ENCODE measurements at places on chromosomes 5 and 9.

DNA sequence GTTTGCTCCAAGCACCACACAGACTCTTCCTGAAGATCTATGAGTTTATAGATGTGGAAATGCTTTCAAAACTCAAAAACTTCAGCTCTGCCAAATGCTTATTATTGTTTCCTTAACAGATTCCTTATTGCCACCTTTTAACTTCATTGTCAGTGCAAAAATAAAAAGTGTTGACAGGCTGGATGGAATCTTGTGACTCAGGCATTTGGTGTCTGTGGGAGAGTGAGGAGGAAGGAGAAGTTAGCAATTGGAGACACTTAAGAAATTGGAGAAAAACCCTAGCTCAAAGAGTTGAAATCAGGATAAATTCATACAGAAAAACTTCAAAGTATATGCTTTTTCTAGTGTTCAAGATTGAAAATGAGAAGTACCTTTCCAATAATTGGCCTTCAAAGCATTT lies 140.6 kb upstream of the PUM3 start:
- no peak for DNase-seq

DNA sequence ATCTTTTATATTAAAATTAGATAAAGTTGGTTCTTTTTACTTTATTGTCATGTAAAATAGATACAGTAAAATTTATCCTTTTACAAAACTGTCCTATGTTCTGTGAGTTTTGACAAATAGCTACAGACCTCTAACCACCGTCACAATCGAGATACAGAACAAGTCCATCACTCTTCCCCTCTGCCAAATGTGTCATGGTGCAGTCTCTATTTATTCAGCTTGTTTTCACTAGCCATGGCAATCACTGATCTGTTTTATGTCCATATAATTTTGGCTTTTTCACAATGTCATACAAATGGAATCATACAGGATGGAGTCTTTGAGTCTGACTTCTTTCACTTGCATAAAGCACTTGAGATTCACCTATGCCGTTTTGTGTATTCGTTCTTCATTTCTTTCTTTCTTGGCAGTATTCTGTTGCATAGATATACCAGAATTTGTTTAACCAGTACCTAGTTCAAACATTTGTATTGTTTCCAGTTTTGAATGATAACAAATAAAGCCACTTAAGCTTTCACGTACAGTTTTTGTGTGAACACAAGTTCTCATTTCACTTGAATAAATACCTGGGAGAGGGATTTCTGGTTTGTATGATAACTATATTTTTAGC lies 273.2 kb upstream of the MPDZ start:
- no peak for DNase-seq

DNA sequence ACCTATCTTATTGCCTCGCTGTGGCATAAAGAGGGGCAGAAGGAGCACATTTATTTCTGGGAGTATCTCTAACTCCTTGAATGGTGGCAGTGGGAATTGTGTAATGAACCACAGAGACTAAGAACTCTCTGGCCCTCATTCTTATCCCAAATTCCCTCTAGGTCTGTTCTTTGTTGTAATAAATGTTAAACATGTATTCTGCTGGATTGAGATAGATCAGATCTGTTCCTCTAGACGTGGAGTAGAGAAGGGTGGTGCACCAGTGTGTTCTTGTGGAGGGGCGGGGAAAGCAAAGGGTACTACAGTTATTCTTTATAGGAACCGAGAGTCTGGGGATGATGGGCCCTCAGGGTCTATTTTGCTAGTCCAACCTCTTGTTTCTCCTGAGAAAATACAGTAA lies 90.4 kb downstream of the UBE2R2 start:
- DNase-seq, result no peak

- no peak for DNase-seq
These were observed 98.7 kb downstream of the ZNF462 start for GRCh38 chr9:106961623-106962022.

DNA sequence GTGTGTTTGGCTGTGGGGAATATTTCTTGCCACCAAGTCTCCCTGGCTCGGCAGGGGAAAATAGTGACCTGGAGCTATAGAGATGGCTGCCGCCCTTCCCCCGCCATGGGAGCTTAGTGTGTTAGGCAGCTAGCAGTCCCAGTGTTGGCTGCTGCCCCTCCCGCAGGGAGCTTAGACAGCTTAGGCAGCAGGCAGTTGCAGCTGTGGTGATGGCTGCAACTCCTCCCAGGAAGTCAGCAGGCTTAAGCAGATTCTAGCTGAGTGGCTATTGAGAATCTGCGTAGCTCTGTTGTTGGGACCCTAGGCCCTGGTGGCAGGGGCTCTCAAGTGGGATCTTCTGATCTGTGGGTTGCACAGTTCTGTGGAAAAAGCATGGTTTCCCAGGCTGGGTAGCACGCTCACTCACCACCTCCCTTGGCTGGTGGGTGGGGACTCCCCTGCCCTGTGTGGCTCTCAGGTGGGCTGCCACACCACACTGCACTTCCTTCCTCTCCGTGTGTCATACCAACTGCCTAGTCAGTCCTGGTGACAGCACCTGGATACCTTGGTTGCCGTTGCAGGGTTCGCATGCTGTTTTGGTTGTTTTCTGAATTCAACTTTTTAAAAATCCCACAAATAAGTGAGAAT lies 9.3 kb downstream of the OR1N2 start:
- DNase-seq, result no peak

DNA sequence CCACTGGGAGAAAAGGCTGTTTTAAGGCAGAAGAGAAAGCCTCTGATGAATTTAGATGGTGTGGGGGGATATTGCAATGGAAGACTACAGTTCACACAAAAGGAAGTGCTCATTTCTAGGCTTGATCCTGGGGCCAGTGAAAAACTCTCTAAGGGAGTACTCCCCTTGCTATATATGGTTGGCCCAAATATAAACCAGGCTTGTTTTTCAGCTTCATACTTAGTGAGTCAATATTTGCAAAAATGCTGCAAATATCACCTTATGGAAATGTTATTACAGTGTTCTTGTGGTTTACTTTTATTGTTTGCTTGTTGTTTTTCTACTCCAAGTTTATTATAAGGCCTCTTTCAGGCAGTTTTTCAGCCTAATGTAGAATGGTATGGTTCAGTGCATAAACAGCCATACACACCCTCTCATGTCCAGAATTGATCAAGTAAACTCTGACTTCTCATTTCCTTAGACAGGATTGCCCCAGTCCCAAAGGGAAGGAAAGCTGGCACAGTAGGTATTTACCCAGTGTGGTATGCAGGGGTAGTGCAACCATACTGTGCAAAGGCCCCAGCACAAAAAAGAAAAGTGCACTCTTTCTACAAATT lies 115.1 kb downstream of the FEM1C start:
- no peak for DNase-seq

DNA sequence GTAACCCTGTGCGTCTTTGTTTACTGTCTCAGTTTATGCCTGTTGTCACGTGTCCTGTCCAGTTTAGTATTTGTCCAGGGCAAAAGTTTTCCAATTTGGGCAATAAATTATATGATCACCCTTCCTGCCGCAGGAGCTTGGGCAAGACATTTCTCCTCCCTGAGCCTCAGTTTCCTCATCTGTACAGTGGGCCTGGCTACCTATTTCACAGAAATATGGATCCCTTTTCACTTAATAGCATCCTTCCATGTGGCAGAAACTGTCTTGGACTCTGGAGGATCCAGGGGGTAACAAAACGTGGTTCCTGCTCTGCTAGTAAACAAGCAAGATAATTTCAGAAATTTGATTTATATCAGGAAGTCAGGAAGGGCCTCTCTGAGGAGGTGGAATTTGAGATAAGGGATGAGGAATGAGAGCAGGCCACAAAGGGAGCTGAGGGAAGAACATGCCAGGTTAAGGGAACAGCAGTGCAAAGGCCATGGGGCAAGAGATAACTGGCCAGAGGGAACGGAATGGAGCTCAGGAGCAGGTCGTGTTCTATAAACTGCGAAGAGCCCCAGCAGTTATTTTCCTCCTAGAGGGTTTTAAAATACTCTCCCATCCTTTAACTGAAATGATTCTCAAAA lies 15.1 kb upstream of the PPARGC1B start:
- DNase-seq, result no peak

- no peak for DNase-seq
These were observed 9.7 kb upstream of the SMIM32 start for GRCh38 chr5:136202469-136203205.

- no peak for DNase-seq
These were observed 110.7 kb downstream of the FEM1C start for GRCh38 chr5:115433918-115434317.

- DNase-seq, result no peak
These were observed 193.9 kb upstream of the MVB12B start for GRCh38 chr9:126132746-126133145.

DNA sequence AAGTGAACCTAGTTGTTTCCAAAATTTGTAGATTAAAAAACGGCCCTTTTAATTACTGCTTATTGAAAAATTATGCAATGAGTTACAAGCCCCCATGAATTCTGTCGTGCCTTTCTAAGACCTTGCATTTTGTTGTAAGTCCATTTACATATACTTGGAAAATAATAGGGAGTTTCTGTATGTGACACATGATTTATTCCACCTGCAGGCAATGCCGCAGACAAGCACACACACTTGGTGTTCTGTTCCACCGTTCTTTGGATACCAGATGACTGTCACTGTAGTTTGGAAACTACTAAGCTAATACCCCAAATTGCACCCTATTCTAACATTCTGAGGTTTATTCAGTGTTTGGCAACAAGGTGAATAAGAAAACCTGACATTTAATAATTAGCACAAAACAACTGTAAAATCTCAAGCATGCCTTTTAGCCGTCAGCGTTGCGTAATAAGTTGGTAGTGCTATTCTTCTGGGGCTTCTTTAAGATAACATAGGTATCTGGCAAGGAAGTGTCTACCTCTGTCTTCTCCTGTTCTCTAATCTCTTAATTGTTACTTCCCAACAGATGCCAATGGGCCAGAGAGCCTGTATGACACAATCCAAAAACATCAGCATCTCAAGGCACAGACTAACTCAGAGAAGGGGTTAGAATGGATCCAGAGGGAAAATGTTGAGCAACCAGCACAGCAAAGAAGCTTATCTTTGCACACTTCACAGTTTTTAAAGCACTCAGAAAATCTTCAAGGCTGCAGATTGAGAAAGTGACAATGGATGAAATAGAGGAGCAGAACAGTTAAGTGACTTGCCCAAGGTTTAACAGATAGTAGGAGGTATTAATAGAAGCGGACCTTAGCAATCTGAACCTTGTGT lies 48.2 kb upstream of the DPYSL3 start:
- DNase-seq, result no peak

- DNase-seq, result peak; percentile 72
These were observed 115.4 kb downstream of the RGS3 start for GRCh38 chr9:113578882-113579282.

GRCh38 chr9:122366074-122366660 lies 4.7 kb upstream of the PTGS1 start:
- no peak for DNase-seq

GRCh38 chr9:96609732-96610131 lies 9.9 kb downstream of the CDC14B start:
- DNase-seq, result no peak

GRCh38 chr9:85420750-85421149 lies 321.0 kb downstream of the AGTPBP1 start:
- DNase-seq, result no peak

GRCh38 chr9:135914921-135915320 lies 7.6 kb upstream of the CAMSAP1 start:
- DNase-seq, result no peak

DNA sequence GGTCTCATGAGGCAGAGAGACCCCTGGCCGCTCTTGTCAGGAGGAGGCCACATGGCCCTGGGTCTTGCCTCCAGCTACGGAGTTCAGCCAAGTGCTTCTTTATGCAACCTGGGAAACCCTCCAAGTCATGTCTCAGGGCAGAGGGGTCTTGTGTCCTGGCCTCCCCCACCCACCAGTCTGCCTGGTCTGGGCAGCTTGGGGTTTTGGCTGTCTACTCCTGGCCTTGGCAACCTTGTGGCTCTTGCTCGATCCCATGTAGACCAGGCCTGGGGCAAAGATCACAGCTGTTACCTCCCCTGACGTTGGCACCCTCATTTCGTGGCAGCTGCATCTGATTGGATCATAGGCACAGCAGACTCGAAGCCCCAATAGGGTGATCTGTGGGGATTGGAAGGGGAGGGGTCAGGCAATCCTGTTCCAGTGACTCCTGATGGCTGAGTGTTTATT lies 28.4 kb downstream of the JADE2 start:
- DNase-seq, result no peak

GRCh38 chr9:97571664-97572063 lies 61.5 kb downstream of the TSTD2 start:
- DNase-seq, result no peak

- DNase-seq, result no peak
These were observed 92.0 kb downstream of the THBS4 start for GRCh38 chr5:80127116-80127552.

DNA sequence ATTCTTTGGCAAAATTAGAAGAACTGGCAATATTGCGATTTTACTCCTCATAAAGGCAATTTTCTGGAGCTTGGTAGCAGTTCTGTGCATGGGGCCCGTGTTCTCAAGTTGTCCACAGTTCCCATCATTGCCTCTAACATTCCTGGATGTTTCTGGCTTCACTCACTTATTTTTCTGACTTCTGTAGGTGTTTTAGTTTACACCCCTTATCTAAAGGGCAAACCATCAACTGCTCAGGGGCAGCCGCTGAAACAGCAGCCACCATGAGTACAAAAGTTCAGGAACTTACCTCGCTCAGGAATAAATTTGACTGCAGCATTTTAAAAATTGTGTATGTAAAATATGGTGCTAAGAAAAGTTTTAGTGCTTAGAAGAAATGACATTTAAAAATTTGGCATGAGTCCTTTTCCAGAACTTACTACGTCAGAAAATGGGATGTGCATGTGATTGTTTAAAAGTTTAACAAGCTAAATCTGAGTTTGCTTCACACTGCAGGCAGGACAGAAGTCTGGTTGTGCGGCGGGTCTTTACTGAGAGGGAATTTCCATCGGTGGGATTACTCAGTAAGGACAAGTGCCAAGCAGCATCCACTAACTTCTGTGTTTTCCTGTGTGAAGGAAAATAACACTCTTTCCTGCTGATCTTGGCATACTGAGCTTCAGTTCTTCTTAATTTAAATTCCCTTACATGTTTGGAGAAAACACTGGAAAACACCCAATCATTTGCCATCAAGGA lies 261.7 kb downstream of the MAT2B start:
- no peak for DNase-seq

DNA sequence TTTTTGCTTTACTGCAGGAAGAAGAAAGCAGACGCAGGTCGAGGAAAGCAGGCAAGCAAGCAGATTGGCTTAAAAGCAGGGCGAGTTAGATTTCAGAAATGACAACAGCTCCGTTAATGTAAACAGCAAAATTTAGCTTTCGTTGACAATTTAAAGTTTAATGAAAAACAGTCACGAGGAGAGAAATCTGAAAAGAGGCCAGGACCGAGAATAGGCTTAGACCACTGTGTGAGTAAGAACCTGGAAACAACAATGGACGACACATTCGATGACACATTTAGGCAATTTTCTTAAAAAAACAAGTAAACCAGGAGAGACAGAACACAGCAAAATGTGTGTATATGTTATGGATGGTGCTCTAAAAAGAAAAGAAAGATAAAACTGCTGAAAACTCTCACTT lies 155.3 kb downstream of the ISOC1 start:
- no peak for DNase-seq

Measured in CD4-positive, alpha-beta memory T cell (primary cell).